Suppressor macrophage (primary cell): ENCODE measurements at places on chromosomes 1 and 21.

GRCh38 chr21:32347977-32348376, 44.8 kb downstream of the URB1 start:
- DNase-seq = no peak

GRCh38 chr1:54857141-54857540, 29.9 kb downstream of the DHCR24 start:
- no peak for DNase-seq

DNA sequence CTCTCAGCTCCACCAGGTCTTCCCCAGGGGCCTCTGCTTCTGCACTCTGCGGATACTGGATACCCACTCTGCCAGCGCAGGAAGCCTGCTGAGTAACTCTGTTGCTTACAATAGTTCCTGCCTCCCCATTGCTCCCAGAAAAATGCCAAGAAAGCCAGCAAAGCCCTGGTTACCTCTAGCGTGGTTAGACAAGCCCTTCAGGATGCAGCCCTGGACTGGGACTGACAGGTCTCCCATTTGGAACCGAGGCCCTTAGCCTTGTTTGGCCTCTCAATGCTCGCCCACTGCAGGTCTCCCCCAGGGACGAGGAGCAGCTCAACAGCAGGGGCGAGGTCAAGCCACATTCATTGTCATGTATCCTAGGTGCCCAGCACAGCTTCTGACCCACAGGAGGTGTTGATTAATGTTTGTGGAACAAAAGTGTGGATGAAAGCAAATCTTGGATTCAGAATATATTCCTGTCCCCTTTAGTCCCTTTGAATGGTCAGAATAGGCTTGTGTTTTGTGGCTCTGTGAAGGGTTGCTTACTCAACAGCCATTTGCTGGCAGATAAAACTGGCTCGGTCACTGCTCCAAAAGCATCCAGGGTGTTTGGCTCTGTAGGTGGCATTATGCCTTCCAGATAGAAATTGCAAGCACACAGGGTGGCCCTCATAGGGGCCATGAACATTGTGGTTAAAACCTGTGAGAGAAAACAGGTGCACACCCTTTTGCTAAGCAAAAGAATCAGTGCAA, 58.9 kb downstream of the C1orf198 start:
- no peak for DNase-seq

- DNase-seq = no peak
Measured at GRCh38 chr1:14951766-14952165, 201.8 kb upstream of the TMEM51 start.

GRCh38 chr1:115242543-115242942, 95.5 kb downstream of the NGF start:
- DNase-seq = no peak

GRCh38 chr1:39384305-39384704, 107.1 kb upstream of the BMP8A start:
- DNase-seq = peak; percentile 66

DNA sequence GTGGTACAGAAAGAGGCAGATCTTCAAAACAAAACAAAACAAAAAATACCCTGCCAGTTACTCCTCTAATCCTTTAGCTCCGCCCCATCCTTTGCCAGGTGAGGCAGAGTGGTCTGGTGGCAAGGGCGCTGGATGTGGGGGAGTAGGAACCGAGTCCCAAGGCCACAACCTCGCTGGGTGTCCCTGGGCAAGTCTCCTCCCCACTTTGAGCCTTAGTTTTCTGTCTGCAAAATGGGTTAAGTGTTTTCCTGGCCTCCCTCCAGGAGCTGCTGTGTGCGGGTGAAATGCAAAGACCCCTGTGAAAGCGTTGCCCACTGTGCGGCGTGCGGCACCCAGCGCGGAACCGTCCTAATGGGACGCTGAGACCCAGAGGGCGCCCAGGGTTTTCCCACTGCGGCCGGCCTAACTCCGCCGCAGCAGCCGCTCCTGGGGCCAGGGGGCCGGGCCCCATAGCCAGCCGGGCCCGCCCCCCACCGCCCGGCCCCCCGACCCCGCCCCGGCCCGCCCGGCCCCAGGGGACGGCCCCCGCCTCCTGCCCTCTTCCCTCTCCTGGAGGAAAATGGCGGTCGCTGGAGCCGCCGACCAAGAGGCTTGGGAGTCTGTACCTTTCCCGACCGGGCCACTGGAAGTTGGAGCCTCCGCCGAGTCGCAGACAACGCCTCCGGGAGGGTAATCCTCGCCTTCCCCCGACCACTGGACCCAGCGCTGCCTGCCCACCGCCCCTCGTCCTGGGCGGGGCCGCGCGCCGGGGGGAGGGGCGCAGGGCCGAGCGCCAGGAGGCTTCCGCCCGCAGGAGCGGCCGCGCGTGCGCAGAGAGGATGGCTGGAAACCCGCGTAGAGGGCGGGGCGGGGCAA, at the start of the genes ERMAP and SVBP:
ERMAP (plus strand) TSS at position 538 of the 855 bp plus-strand sequence. CDS start 13,327 bp downstream, outside the sequence.
SVBP (minus strand) TSS at position 813 of the 855 bp plus-strand sequence. CDS start 853 bp downstream, outside the sequence.
- DNase-seq = peak; percentile 95

DNA sequence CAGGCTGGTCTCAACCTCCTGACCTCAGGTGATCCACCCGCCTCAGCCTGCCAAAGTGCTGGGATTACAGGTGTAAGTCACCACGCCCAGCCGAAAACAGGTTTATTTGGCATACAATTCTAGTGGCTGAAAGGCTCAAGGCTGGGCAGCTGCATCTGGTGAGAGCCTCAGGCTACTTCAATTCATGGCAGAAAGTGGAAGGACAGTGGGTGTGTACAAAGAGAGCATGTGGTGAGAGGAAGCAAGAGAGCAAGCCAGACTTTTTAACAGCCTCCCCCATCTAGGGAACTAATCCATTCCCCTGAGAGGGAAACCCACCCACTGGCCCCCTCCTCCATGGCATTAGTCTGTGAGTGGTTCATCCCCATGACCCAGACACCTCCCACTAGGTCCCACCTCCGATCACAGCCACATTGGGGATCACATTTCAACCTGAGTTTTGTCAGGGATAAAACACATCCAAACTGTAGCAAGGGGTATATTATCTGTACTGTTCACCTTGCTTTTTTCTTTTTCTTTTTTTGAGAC, 9.5 kb downstream of the BMP8A start:
- DNase-seq = no peak

- DNase-seq = no peak
Measured at GRCh38 chr21:14736672-14737071, 190.6 kb upstream of the SAMSN1 start.

GRCh38 chr1:19156676-19157075, 53.4 kb downstream of the UBR4 start:
- DNase-seq = peak; percentile 73

- DNase-seq = peak; percentile 6
Measured at GRCh38 chr1:89130716-89131115, 4.8 kb upstream of the GBP2 start.

GRCh38 chr1:29640428-29640785, 404.1 kb downstream of the PTPRU start:
- no peak for DNase-seq

DNA sequence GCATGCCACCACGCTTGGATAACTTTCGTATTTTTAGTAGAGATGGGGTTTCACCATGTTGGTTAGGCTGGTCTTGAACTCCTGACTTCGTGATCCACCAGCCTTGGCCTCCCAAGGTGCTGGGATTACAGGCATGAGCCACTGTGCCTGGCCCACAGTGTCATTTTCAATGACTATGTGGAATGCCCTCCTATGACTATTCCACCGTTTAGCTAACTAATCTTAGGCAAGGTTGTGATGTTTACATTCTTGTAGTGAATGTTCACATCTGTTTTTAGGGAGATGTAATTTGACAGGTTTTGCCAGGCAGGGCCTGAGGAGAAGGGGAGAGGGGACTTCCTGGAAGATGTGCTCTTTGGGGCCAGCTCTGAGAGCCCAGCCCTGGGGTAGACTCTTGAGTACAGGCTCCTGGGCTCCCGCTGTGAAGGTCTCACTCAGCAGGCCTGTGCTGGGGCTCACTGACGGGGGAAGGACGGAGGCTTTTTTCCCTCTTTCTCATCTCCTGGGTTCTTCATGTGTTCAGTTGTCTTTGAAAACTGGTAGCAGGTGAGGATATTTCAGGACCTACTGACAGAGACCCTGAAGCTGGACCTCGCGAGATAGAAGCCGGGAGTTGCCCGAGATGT, 13.2 kb downstream of the COQ8A start:
- DNase-seq = no peak

GRCh38 chr1:97905141-97905940, 15.5 kb downstream of the DPYD start:
- no peak for DNase-seq

GRCh38 chr1:41322835-41323234, 38.4 kb upstream of the FOXO6 start:
- DNase-seq = peak; percentile 28

DNA sequence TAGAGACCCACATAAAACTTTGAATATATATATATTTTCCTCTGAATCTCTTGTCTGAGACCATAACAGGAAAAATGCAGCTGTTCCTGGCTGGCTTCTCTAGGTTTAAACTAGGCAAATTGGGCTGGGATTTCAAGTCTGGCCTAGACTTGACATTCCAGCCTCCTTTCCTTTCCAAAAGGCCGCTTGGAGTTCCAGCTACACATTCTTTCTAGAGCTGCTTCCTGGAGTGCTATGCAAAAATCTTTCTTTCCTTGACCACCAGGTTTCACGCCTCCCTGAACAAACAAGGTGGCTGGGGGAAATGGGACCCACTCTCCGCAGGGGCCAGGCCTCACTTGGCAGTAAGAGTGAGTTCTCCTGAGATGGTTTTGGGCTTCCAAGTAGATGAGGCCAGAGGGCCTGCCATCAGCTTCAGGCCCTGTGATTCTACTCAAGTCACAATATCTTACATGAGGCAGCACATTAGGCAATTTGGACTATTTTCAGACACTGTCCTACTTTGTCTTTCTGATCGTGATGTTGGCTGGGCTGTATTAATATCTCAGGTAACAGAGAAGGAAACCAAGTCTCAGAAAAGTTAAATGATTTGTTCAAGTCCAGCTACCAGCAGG, 102.4 kb downstream of the FAM78B start:
- no peak for DNase-seq

DNA sequence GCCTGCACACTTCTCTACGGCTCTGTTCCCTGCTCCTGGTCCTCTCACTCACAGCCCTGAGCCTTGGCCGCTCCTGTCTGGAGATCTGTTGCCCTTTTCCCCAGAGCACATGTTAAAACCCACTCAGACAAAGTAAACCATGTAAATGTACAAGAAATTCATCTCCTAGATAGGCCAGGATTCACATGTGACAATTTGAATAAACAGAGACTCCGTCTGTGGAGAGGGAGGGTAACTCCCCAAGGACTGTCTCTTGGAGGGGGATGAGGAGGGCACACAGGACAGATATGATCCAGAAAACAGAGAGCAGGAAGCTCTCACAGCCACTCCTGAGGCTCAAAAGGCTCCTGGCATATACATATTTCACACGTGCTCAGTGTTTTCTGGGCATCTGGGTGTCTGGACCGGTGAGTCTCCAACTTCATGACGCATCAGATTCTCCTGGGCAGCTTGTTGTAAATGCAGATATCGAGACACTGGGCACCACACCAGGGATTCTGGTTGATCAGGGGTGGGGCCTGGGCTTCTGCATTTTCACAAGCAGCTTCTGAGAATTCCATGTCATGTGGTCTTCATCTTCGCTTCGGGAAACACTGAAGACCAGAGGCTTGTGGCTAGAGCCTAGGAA, 6.4 kb upstream of the KAZN start:
- no peak for DNase-seq

GRCh38 chr1:201584471-201585092, 45.7 kb downstream of the NAV1 start:
- peak; percentile 72 for DNase-seq

GRCh38 chr1:162765788-162766187, 24.7 kb upstream of the HSD17B7 start:
- no peak for DNase-seq

GRCh38 chr1:9481048-9481447, 58.2 kb upstream of the SLC25A33 start:
- no peak for DNase-seq

GRCh38 chr1:94335447-94335846, 82.7 kb upstream of the ABCD3 start:
- DNase-seq = no peak

GRCh38 chr1:96361271-96361856, 360.2 kb upstream of the PTBP2 start:
- peak; percentile 79 for DNase-seq

DNA sequence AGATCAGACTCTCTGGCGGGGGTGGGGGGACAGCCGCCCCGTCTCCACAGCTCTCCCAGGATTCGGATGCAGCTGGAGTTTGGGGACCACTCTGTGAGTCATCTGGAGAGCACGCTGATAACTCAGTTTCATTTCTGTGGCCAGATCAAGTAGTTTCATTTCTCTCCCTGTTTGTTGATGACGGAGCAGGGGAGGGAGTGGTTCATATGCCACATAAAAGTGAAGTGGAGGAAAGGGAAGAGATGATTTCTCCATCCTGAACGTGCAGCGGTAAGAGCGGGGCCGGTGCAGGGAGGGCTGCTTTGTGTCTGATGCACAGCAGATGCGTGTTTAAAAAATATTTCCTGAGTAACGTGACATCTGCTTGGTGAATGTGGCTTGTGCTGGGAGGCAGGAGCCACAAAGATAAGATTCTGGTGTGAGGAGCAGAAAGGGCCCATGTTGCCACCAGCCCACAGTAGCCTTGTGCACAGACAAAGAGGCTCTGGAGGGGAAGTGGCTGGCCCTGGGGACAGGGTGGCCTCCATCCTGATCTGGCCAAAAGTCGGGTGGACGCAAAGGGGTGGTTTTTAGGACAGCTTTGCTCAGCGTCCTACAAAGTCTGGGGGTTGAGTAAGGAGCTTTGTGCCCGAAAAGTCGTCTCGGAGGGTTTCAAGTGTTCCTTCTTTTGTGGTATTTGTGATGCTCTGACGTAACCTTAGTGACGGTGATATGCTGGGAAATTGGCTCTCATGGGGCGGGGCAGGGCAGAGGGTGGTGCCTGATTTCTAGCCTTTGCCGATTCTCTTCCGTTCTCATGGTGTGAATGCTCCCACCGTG, at the start of gene MX2:
MX2 (plus strand) TSS at position 242 of the 819 bp plus-strand sequence. CDS start 14,880 bp downstream, outside the sequence.
- peak; percentile 94 for DNase-seq

GRCh38 chr1:211287218-211287617, 28.1 kb downstream of the RCOR3 start:
- DNase-seq = peak; percentile 64

DNA sequence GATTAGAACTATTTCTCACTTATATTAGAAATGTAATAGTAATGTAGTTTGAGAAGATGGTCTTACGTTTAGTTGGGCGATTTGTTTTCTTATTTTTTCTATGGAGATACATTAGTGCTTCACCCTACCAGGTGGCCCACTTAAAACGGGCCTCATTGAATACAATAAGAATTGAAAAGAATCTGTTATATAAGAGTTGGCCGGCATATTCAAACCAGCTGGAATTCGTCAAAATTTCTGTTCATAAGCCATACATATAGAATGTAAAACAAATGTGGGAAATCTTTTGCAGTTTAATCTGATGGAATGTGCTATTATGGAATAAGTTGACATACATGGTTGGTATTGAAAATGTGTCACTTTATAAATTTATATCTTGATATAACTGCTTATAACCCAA, 96.4 kb upstream of the C1orf105 start:
- DNase-seq = no peak

DNA sequence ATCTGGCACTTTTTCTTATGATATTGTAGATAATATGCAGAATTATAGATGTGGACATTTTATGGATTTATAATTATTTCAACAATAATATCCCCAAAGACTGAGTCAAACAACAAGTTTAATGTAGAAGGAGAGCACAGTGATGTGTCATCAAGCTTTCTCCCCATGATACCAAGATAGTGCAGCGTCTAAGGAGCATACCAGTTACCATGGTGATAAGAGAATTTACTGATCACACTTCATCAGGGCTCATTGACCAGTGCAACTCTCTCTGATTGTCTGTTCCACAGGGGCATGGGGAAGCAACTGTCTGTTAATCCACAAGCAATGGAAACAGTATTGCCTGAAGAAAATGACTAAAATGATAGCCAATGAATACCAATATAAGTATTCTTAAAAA, 209.6 kb upstream of the DPYD start:
- DNase-seq = no peak

- DNase-seq = no peak
Measured at GRCh38 chr1:71039661-71040262, 7.9 kb downstream of the PTGER3 start.

GRCh38 chr21:39014747-39015146, 168.5 kb downstream of the PSMG1 start:
- DNase-seq = peak; percentile 92
